ENCODE measurements at places on chromosomes 16 and 17. TPM values are rescaled to one million over a fixed set of nuclear protein-coding genes. Genes with fewer than 3 reads are reported as not detected.

Gene CTCF
- 36.8 TPM for polyA plus RNA-seq

GRCh38 chr17:52024300-52024870, 134.1 kb downstream of the CA10 start:
- H3K27ac ChIP-seq, result no peak overlapping the region
- H3K36me3 ChIP-seq, result no peaks in the 10 kb centered on the region
- H3K4me1 ChIP-seq, result no peaks in the 10 kb centered on the region
- H3K4me3 ChIP-seq, result no peak overlapping the region

GRCh38 chr17:75010683-75011400, 1.6 kb upstream of the MRPL58 start:
- peak; percentile 76 for DNase-seq
- H3K4me3 ChIP-seq, result no peak overlapping the region
- peak overlapping the region; percentile 96 for H3K27ac ChIP-seq
- no peaks in the 10 kb centered on the region for H3K36me3 ChIP-seq

Gene DOC2B
- 1.1 TPM for polyA plus RNA-seq

Gene ZG16
- 2.7 TPM for polyA plus RNA-seq

Gene SCARF1
- polyA plus RNA-seq, result 1.0 TPM

GRCh38 chr17:77865112-77865611, 93.3 kb upstream of the TNRC6C start:
- H3K36me3 ChIP-seq, result no peaks in the 10 kb centered on the region
- H3K4me3 ChIP-seq, result no peak overlapping the region
- peaks cover 5% of the 10 kb centered on the region for H3K4me1 ChIP-seq
- no peak for DNase-seq
- no peaks in the 10 kb centered on the region for H3K27me3 ChIP-seq

- no peaks in the 10 kb centered on the region for H3K36me3 ChIP-seq
- peak; percentile 48 for DNase-seq
- no peaks in the 10 kb centered on the region for H3K4me1 ChIP-seq
- no peak overlapping the region for H3K4me3 ChIP-seq
Observed at GRCh38 chr17:21058098-21058893, 15.5 kb upstream of the USP22 start.

Gene HOXB8
- 0.31 TPM for polyA plus RNA-seq

DNA sequence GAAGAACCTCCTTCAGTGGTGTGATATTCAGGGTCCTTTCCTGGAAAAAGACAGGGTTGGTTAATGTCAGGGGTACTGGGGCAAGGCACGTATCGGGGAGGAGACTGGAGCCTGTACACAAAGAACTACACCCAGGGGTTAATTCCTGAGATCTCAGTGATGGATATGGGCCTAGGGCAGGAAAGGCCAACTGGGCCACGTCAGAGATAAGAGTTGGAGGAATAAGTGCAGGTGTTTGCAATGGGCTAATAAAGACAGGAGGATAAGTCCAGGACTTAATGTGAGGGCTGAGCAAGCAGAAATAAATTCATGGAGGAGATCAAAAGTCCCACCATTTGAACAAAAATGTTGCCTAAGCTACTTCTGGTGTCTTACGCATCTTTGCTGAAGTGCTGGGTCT, 10.4 kb upstream of the HERPUD1 start:
- H3K4me1 ChIP-seq, result peaks cover 21% of the 10 kb centered on the region
- H3K27me3 ChIP-seq, result no peaks in the 10 kb centered on the region
- DNase-seq, result no peak

Gene MAPT
- not detected for polyA plus RNA-seq

- no peaks in the 10 kb centered on the region for H3K4me1 ChIP-seq
- H3K27me3 ChIP-seq, result no peaks in the 10 kb centered on the region
- H3K36me3 ChIP-seq, result no peaks in the 10 kb centered on the region
Observed at GRCh38 chr16:10169904-10170410, 12.3 kb downstream of the GRIN2A start.

DNA sequence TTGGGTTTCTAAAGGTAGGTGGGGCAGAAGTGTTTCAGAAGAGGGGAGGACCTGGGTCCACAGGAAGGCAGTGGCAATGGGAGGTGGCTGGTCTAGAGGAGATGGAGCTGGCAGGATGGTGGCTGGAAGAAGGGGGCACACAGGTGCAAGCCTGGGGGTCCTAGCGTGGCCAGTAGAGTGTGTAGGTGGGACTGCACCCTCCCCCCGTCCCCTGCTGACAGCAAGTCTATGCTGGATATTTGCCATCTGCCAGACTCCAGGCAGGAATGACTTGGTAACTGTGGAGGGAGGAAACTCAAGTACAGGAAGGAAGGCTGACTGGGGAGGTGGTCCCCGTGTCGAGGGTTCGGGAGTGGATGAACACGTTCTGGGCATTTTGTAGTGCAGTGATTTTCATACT, 8.6 kb downstream of the MED9 start:
- no peak overlapping the region for H3K4me3 ChIP-seq
- DNase-seq, result no peak
- no peak overlapping the region for H3K27ac ChIP-seq

Gene MYOCD
- polyA plus RNA-seq, result 3.4 TPM

Gene SLC26A11
- polyA plus RNA-seq, result 24.9 TPM
